ENCODE measurements at places on chromosomes 12 and 14.

DNA sequence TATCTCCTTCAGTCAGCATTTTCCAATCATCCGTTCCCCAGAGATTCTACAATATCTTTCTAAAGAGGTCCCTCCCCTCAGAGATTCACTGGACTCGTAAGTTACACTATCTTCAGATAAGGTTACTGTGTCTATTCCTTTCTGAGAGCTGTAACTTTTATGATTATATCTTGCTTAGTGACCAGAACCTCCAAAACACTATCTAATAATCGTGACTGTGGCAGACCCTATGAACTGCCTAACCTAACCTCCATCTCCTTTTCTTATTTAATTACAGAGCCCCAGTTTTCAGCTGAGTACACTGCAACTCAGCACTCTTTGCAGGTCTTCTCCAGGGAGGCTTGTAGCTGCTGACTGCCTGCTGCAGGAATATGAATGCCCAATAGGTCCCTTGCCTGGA, 38.5 kb upstream of the CHGA start:
- no peak for DNase-seq

DNA sequence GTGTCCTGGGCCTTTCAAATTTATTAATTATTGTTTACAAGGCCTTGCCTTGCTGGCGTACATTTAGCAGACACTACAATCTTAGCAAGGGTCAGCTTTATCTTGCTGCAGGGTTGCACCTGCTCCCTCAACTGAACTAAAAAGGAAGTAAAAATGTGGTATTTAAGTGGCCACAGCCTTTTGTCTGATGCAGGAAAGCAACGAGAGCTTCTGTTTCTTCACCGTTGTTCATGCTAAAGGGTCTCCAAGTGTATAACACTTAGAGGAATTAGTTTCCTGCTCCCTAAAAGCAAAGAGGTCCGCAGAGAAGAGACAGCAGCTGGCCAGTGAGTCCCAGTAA, 62.8 kb upstream of the EGLN3 start:
- DNase-seq: no peak

DNA sequence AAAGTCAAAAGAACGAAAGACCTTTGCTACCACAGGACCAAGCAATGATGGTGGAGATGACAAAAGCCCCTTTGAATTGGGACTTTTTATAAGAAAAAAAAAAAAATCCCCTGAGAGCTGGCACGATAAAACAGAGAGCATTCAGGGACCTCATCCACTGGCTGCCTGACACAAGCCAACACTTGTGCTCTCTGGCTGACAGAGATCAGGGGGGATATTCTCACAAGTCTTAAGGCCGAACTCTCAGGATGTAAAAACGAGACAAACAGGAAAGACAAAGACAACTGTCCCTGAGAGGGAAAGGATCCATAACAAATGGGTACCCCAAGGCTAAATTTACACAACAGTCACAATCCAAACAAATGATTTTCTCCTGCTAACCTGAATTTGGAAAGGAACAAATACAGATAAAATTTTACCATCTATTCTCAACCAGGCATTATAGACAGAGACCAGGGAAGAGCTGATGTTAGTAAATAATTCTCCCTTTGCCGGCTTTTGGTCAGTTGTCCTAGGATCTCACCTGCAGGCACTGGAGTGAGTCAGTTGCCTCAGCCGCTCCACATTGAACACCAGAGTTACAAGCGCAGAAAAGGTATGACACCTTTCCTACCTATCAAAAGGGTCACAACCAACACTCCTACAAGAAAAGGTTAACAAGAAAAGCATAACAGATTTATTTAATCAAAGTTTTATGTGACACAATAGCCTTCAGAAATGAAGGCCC, 37.9 kb upstream of the GARIN6 start:
- no peak for DNase-seq

DNA sequence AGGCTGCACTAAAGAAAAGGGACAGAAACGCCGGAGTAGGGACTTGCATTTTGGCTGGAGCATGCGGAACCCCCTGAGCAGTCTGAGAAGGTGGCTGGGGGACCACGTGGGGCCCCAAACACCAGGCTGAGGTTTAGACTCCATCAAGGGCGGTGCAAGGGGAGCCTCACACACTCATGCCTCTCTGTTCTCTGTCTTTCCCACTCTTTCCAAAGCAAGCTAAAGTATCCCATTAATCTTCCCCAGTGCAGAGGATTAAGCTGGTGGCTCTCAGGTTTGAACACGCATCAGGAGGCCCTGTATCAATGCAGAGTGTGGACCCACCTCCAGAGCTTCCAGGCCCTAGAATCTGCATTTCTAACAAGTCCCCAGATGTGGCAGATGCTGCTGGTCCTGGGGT, 13.5 kb downstream of the CCDC197 start:
- no peak for DNase-seq

- DNase-seq: peak; percentile 51
Observed at GRCh38 chr12:131511391-131511802, 199.5 kb upstream of the SFSWAP start.

DNA sequence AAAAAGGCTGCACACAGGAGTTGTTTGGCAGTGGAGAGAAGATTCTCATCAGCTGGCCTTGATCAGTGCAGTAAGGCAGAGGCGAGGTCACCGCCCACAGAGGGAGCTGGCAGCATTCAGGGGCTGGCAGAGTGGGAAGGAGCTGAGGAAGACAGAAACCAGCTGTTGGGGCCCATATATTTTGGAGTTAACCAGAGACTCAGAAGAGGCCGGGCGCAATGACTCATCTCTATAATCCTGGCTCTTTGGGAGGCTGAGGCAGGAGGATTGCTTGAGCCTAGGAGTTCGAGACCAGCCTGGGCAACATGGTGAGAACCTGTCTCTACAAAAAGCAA, 17.7 kb downstream of the SMCO2 start:
- DNase-seq: no peak

DNA sequence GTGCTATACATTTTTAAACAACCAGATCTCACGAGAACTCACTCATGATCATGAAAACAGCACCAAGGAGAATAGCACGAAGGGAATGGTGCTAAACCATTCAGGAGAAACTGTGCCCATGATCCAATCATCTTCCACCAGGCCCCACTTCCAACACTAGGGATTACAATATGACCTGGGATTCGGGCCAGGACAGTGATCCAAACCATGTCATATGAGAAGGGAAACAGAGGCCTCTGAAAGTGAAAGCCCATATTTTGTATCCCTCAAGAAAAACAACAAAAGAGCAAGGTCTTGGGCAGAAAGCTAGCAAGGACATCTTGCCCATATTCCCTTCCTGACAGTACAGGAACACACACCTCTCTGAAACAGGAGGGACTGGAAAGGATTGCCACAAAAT, 163.9 kb upstream of the VASH1 start:
- DNase-seq: no peak

DNA sequence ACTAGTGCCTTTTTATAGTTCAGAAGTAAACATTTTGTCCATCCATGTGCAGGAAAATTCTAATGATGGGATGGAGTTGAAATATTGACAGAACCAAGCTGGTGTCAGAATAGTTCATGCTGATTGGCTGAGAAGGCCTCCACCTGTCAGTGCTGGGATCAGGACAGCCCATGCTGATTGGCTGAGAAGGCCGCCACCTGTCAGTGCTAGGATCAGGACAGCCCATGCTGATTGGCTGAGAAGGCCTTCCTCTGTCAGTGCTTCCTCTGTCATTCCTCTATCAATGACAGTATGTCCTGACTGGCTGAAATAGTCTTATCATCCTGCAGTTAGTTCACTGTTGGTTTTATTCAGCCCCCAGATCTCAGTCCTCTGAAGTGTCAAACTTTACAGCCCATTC, 95.7 kb downstream of the PPP2R5C start:
- no peak for DNase-seq

GRCh38 chr14:24888532-24888931, 161.4 kb downstream of the STXBP6 start:
- DNase-seq: no peak

DNA sequence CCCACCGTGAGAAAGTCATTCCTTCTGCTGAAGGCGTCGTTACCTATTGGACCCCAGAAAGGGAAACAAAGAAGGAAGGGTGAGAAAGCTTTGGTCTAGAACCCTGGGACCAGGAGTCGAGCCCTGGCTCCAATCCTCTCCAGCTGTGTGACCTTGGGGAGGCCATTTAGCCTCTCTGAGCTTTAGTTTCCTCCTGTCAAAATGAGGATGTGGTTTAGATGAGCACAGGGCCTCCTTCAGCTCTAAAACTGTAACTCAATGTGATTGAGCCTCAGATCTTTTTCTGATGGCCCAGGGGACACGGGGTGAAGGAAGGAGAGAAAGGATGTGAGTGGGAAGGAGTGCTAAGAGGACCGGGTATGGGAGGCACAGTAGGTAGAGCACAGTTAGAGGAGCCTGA, 7.7 kb downstream of the JDP2 start:
- no peak for DNase-seq

DNA sequence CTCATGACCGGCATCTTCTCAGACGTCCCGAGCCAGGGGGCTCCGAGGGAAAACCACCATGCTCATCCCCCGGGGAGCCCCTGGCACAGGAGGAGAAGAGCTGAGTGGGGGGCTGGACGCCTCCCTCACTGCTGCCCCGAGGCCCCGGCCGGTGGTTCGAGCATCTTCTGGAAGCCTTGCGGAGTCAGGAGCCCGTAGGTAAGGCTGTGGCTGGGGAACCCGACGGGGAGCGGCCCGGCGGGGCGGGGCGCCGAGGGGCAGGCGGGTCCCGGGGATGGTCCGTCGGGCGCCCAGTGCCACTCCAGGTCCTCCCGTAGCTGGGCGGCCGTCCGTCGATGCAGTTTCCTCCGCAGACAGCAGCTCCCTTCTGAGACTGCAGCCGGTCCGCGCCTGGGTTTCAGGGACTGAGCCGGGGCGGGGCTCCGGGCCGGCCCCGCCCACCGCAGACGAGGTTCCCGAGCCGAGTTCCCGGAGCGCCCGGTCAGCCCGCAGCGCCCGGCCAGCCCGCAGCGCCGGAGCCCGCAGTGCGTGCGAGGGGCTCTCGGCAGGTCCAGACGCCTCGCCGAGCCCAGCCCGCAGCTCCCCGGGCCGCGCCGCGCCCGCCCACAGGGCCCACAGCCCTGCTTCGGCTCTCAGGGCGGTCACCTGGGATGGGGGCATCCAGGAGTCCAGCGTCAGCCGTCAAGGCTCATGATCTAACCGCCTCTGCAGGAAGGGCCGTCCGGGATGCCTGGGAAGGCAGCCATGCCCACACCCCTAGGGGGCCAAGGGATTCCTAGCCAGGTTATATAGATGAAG, at the start of gene PGF:
Gene PGF, minus strand, starts transcription at position 369 of the 798 bp plus-strand sequence. Its CDS starts 355 bp downstream, at position 14.
- DNase-seq: no peak

DNA sequence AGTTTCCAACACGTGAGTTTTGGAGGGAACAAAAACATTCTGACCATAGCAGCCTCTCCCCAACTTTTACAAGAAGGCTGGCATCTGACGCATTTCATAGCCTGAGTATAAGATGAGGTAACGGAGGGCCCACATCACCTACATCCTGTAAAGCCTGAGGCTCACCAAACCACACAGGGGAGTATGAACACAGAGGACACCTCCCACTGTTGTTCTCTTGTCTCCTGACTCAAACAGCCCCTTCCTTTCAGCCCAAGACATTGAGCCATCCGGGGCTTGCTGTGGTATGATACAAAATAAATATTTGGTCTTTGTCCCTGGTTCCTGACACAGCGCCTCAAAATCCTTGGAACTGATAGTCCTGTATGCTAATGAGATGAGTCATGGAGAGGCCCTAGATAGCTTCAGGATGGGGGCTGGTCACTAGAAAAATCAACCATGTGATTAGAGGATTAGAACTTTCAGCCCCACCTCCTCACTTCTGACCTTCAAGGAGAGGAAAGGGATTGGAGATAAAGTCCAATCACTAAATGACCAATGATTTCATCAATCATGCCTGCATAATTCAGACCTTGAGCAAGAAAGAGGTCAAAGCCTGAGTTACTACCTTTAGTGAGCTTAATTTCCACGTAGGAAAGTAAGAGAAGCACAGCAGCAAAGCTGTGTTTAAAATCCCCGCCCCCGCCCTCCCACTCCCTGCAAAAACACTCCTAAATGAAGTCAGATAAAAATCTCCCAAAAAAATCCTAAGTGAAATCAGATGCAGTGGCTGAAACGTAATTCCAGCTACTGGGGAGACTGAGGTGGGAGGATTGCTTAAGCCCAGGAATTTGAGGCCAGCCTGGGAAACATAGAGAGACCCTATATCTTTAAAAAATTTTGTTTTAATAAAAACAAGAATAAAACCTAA, 236.4 kb downstream of the PCNX1 start:
- no peak for DNase-seq

GRCh38 chr14:60254176-60254575, 5.2 kb downstream of the PPM1A start:
- no peak for DNase-seq

DNA sequence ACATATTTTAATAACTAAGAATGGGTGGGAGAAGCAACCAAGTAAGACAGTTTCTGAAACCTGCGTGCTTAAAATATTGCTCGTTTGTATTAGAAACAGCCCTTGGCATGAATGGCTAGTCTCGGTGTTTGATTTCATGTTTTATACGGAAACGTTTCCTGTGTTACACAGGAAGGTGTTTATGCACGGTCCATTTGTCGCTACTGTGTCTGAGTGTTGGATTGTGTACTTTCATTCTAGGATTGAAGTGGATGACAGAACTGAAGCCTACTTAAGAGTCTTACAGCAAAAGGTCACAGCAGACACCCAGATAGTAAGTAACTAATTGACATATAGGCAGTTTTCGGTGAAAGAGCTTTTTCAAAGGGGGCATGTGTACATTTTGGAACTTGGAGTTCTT, 19.6 kb downstream of the PIWIL1 start:
- DNase-seq: no peak

- DNase-seq: no peak
Observed at GRCh38 chr14:68394118-68394763, 398.6 kb downstream of the ZFP36L1 start.

DNA sequence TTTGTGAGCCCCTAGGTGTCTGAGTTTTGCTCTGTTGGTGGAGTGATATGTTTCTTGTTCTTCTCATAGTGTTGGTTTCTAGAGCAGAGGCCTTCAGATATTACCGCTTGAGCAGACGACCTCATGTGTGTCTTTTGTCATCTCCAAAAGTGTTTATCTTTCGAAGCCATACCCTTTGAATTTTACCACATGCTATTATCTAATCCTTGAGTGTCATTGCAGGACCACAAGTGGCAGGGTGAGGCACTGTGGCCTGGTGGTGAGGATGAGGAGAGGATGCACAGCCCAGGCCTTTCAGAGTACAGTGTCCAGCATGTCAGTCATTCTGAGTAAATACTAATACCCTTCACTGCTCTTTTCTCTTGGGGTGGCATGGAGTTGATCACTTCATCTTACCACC, 57.2 kb upstream of the CISTR start:
- no peak for DNase-seq
